ENCODE measurements at places on chromosomes 7 and 10.

DNA sequence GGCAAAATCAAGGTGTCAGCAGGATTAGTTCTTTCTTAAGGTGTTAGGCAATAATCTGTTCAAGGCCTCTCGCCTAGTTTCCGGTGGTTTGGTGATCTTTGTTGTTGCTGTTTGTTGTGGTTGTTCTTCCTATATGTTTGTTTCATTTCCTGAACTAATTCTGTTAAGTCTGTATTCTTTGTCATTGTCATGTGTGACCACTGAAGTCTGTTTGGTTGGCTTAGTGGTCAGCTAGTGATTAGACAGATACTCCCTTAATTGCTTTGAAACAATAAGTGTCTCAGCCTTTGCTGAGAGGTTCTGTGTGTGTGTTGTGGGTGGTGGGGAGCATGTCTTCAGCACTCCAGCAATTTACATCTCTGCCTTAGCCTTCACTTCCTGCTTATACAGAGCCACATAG, 46.0 kb downstream of the ABCC2 start:
- no peak for DNase-seq

DNA sequence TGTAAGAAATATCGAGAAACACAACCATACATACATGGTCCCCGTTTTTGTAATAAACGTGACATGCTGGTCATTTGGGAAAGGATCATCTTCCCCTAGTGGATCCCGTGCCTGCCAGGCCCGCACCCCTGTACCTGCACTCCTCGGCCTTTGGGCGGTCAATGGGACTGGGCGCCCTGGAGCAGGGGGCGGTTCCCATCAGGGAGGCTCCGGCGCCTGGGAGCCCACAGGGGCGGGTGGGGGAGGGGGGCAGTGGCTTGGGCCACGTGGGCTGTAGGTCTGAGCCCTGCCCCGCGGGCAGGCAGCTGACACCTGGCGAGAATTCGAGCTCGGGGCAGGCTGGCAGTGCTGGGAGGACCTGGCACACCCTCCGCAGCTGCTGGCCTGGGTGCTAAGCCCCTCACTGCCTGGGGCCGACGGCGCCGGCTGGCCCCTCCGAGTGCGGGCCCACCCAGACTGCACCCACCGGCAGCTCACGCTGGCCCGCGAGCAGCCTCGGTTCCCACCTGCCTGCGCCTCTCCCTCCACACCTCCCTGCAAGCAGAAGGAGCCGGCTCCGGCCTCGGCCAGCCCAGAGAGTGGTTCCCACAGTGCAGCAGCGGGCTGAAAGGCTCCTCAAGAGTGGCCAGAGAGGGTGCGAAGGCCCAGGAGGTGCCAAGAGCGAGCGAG, 361.6 kb upstream of the GRM3 start:
- no peak for DNase-seq

- DNase-seq, result no peak
These were observed 382.2 kb upstream of the NRP1 start for GRCh38 chr10:33716501-33717267.

DNA sequence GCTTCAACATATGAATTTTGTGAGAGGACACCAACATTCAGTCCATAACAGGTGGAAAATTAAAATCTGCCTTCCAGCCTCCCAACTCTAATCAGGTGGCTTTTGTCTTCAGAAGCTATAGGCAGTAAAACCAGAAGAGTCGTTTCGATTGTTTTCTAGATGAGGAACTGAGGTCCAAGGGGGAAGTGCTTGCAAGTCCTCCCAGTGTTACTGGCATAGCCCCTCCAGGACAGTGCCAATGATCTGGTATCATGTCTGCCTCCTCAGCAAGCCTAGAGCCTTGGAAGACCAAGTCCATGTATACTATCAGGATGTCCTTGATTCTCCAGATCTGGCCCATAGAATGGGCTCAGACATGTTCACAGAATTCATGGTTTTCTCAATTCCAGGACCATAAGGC, 16.9 kb downstream of the CYP26A1 start:
- no peak for DNase-seq

- DNase-seq, result no peak
These were observed 177.1 kb upstream of the CSTF2T start for GRCh38 chr10:51876503-51876902.

GRCh38 chr10:104608091-104608828, 32.8 kb upstream of the SORCS3 start:
- no peak for DNase-seq

DNA sequence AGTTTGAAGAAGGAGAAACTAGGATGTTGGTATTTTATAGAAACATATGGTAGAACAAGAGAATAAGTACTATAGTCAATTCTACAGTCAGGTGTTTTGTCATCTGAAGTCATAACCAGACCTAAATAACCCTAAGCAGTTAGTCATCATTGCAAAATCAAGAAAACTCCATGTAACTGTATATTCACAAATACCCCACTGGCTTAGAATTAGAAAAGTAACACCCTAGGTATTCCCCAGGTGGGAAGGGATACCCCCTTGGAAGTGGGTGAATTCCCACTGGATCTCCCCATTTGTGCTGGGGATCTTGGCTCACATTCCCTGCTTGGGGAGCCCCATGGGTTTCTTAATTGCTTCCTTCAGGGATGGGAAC, 45.9 kb upstream of the ITGB8 start:
- DNase-seq, result no peak

All from KG1 (cell line).